T follicular helper cell (primary cell): ENCODE measurements at places on chromosomes 5 and 9.

- no peak for DNase-seq
Observed at GRCh38 chr5:17805227-17805825, 171.1 kb downstream of the TAF11L14 start.

GRCh38 chr5:115098041-115098702 is 71.5 kb downstream of the TRIM36 start:
- peak; percentile 2 for DNase-seq

DNA sequence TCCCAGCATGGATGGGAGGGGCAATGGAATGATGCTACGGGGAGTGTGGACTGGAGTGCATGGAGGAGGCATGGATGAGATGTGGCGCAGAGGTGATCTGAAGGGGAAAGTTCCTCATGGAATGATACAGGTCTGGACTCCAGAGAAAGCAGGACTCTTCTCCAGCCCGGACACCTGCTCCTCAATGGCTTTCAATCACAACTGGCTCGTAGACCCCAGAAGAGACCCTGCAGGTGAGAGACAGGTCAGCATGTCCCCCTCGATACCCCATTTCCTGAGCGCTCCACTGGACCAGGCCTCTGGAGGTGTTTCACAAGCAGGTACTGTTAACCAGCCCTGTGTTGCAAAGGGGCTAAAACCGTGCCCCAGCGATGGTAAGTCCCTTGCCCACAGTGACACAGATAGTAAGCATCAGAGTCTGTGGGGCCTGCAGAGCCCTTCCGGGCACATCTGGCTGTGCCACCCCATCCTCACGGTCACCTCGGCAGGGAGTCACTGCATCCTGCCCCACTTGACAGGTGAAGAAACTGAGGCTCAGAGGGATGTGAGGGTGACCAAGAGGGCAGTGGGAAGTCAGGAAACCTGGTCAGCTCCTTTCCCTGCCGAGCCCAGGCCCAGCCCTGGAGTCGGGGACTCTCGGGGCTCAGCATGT is 5.5 kb upstream of the DPM2 start:
- DNase-seq, result no peak

DNA sequence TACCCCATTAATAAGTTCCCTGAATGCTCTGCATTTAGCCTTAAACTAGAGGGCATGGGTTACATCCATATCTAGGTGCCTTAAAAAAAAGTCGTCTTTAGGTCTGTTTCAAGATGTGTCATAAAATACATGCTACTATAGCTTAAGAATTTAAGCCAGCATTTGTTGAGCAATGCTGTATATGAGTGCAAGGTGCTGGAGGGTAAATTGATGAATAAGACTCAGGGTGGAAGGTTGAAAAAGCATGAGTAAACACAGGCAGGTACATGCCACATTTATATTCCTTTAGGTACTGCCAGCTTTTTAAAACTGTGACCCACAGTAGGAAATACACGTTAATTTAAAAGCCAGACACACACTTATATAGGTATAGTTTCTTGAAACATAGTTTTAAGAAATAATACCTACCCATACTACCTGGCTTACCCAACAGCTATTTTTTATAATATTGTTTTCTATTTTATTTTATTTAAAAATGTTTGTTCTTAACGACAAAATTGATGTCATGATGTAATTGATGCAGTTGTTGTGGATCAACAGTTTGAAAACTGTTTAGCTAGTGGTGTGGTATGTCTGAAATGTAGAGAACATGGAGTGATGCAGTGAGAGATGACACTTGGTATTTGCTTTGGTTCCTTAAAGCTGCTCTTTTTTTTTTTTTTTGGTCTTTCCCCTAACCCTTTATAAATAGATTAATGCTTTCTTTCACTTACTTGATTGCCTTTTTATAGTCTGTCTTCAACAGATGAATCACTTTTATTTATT is 3.9 kb downstream of the HMGCR start:
- no peak for DNase-seq

- DNase-seq, result no peak
Observed at GRCh38 chr9:111873901-111874300, 22.7 kb upstream of the UGCG start.

DNA sequence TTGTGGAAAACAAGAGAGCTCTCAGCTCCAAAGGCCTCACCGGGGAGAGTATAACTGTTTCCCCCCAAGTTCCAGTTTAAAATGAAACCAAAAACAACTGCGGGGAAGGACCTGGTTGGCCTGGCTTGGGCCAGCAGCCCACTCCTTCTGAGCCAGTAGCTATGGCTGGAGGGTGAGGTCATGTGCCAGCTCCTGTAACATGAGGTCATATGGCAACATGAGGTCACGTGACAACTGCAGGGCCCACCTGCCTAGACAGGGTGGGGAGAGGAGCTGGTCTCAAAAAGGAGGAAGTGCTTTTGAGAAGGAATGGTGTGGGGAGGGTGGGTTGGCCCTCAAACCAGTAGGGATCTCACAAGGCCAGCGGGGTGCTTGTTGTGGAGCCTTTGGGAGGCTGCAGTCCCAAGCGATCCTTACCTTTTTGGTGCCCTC is 29.3 kb upstream of the CRB2 start:
- DNase-seq, result no peak

- DNase-seq, result no peak
Observed at GRCh38 chr9:116913536-116913935, 226.4 kb downstream of the TRIM32 start.

DNA sequence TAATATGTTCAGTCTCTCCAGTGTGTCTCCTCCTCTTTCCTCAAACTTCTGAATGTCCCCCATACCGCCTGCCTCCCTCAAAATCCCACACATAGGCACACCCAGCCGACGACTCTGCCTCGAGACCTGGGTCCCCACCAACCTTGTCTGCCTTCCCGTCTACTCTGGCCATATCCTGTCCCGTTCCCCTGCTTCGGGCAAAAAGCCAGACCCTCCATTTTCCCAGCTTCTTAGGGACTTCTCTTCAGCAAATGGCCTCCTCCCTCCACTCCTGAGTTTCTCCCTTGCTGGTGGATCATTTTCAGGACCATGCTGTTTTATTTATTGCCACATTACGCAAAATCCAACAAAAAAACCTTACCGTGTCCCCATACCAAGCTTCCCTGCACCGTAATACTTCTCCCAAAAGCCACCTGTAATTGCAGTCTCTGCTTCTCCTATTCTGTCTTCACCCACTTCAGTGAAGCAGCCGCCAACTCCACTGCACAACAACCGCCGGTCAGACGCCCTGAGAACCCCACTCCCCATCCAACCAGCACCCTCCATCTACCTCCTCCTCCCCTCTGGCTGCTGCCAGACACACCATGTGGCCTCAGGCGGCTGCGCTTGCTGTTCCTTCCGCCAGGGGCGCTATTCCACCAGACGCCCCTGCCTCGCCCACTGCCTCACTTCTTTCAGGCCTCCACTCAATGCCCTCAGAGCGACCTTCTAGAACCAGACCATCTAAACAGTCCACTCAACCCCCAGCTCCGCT is 117.0 kb downstream of the TRPM6 start:
- peak; percentile 29 for DNase-seq

GRCh38 chr9:86287013-86287412 is 4.7 kb upstream of the ISCA1 start:
- no peak for DNase-seq

DNA sequence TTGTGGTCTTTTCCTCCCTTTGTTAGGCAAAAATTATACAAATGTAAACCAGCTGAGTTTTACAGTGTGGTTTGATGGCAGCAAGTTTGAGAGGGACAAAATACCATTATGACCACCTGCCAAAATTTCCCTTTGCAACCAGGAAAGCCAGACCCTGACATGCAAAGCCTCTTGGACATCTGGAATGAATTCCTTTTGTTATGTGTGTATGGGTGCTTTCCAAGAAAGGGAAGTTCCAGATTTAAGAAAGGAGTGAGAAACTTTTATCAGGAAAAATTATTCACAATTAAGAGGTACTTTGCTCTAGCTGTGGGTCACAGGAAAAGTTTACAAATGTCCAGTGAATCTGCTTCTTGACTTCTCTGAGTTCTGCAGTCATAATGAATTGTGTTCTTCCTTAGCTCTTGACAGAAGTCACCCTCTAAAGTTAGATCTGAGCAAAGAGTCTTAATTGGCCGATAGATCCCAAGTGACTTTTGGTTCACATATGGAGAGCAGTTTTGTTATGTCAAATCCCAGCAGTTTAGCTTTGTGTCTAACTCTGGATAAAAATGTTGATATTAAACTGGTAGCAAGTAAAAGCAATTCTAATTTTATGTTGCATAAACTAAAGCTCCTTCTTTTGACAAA is 295.9 kb upstream of the ZNF608 start:
- no peak for DNase-seq

DNA sequence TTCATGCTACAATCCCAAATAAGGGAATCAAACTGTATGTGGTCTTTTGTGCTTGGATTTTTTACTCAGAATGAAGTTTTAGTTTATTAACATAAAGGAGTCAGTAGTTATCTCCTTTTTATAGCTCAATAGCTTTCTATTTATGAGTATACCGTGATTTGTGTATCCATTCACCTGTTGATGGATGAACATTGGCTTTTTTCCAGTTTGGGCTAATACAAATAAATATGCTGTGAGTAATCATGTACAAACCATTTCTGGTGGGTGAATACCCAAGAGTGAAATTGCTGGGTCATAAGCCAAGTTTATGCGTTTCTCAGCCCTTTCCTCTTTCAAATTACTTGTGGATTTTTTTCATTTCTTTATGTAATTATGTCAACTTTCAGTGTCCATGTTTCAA is 395.3 kb downstream of the OSTF1 start:
- DNase-seq, result no peak
